NCI-H1436 treated with DMSO at 0.1 percent for 48 hours (cell line): ENCODE measurements at places on chromosomes 11 and 22.

GRCh38 chr22:41178425-41178975 lies 26.6 kb upstream of the L3MBTL2 start:
- no peak for DNase-seq

GRCh38 chr11:14971865-14972580 lies at the start of gene CALCA:
Gene CALCA (minus strand): TSS chr11:14972351. CDS start chr11:14971192, 1,159 bp downstream.
- no peak for DNase-seq

DNA sequence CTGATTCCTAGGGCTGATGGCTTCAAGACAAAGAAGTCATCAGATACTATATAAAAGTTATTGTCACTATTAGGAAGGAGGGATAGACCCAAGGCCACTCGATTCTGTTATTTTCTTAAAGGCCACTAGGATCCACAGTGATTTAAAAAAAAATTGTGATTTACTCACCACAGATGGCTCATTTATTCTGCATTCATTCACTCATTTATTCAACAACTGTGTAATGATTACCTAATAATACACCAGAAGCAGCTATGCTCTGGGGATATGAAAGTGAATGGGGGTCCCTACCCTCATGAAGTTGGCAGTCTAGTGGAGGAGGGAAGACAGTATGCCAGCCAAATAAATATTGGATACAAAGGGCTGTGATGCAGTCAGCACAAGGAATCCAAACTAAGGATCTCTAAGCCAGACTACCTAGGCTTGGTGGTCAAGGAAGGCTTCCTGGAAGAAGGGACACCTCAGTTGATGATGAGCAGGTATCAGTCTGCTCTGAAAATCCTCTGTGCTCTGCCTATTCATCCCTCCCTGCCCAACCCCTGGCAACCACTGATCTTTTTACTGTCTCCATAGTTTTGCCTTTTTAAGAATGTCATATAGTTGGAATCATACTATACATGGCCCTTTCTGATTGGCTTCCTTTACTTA lies 110.5 kb downstream of the NAT10 start:
- DNase-seq: no peak

GRCh38 chr22:26891429-26891828 lies 234.0 kb downstream of the MIAT start:
- no peak for DNase-seq

DNA sequence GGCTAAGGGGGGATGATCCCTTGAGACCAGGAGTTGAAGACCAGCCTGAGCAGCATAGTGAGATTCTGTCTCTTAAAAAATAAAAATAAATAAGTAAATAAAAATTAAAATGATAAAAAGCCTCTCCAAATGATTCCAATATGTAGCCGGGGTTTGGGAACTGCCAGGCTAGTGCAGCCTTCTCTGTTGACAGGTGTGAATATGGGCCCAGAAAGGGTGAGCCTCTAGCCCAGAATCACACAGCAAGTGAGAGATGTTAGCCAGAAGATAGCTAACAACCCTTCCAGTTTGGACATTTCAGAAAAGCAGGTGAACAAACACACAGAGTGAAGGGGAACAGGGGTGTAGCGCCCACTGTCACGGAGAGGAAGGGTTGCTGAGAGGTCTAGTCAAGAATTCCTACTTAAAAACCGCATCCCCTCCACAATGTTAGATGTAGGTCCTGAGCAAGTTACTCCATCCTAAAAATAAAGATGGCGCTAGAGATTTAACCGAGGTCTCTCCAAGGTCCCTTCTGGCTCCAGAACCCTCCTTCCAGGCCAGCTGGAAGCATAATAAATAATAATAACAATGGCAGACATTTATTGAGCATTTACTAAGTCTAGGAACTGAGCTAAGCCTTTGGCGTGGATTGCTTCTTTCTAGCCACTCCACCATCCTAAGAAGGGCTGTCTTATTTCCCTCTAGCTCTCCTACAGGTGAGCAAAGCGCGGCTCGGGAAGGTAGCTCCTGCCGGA lies 51.6 kb downstream of the CYTH4 start:
- DNase-seq: no peak

DNA sequence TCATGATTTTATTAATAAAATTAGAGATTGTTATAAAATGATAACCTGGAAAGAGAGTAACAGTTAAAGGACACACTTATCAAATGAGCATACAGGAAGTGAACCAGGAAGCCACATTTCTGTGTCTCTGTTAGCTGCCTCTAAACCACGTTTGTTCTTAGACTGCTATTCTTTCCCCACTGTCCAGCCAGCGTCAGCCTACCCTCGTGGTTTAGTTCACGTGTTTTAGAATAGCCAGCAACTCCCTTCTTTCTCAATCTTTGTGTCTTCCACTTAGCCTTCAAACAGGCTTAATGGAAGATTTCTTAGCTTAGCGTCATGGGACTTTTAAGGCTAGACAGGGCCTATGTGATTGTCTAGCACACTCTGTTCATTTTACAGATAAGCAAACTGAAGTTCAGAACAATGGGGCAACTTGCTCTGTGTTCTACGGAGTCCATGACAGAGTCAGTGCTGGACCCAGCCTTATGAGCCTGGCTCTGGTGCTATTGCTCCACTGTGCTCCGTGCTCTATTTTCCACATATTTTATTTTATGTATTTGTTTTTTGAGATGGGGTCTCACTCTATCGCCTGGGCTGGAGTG lies 27.2 kb downstream of the GRAMD1B start:
- no peak for DNase-seq

GRCh38 chr22:27686534-27686933 lies 115.0 kb downstream of the MN1 start:
- no peak for DNase-seq

DNA sequence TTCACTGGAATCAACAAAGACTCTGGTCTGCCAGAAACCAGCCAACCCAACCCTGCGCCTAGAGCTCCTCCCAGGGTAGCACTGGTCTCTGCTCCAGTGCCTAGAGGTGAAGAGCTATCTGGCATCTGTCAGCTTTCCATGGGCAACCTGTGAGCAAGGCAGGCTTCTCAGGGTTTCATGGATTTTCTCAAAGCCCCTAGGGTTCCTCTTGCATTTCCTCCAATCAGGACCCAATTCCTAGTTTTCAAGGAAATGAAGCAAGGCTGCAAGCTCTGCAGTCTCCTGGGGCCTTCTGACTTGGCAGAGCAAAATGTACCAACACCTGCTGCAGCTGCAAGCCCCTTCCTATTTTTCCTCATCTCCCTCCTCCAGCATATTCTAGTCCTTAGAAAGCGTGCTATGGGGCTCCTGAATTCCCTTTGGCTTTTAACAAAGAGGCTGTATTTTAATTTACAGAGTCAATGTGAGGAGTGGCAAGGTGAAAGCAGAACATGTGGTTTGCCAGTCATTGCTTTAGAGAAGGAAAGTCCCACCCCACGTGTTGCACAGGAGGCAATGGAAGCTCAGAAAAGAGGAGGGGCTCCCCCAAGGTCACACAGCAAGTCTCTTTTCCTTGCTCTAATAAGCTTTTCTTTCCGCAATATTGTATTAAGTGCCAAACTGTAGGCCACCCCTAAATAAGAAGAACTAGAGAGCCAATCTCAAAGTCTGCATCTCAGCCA lies 33.0 kb upstream of the RIC3 start:
- DNase-seq: no peak

- DNase-seq: no peak
Measured at GRCh38 chr22:45886540-45886939, 90.4 kb downstream of the WNT7B start.

DNA sequence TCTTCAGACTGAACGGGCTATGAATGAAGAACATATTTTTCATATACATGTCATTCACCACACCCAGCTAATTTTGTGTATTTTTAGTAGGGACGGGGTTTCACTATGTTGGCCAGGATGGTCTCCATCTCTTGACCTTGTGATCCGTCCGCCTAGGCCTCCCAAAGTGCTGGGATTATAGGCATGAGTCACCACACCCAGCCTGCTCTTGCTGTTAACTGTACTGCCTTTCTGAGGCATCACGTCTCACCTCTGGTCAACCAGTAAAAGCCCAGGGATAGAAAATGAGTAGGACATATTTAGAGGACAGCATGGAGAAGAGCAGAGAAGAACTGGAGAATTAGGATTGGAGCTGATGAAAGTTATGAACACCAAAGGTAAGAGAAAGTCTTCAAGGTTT lies 55.6 kb downstream of the APOL3 start:
- DNase-seq: no peak

DNA sequence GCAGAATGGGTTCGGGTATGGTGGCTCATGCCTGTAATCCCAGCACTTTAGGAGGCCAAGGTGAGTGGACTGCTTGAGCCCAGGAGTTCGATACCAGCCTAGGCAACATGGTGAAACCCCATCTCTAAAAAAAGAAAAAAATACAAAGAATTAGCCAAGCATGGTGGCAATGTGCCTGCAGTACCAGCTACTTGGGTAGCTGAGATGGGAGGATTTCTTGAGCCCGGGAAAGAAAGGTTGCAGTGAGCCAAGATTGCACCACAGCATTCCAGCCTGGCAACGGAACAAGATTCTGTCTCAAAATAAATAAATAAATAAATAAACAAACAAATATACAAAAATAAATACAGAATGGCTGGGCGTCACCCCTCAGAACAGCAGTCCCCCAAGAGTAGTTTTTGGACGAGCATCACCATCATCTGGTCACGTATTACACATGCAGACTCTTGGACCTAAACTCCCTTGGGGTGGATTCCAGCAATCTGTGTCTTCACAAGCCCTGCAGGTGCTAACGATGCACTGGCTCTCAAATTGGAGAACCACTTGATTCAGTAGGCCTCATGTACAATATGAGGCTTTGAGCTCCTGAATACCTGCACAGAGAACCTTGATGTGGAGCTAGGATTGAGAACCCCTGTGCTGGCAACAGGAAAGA lies 33.5 kb downstream of the CLMP start:
- no peak for DNase-seq

- DNase-seq: no peak
Measured at GRCh38 chr22:46758867-46759290, 3.6 kb upstream of the TBC1D22A start.

DNA sequence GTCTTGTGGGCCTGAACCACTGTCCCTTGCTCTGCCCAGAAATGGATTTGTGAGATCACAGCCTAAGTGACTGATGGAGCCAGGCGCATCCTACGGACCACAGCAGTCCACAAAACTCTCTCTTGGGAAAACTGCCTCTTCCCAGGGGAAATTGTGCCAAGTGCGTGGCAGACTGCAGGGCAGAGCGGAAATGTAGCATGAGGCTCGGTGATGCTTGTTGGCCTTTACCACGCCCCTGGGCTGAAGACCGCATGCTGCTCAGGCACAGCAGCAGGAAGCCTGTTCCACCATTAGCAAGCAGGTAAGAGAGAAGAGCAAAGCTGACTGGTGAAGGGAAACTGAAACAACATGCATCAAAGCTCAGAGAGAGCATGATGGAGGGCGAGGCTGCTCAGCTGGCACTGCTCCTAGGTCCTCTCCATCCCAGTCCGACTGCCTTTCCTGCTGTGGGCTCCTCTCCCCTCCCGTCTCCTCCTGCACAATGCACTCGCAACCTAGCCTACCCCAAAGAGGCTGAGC lies 26.5 kb upstream of the SCARF2 start:
- no peak for DNase-seq

DNA sequence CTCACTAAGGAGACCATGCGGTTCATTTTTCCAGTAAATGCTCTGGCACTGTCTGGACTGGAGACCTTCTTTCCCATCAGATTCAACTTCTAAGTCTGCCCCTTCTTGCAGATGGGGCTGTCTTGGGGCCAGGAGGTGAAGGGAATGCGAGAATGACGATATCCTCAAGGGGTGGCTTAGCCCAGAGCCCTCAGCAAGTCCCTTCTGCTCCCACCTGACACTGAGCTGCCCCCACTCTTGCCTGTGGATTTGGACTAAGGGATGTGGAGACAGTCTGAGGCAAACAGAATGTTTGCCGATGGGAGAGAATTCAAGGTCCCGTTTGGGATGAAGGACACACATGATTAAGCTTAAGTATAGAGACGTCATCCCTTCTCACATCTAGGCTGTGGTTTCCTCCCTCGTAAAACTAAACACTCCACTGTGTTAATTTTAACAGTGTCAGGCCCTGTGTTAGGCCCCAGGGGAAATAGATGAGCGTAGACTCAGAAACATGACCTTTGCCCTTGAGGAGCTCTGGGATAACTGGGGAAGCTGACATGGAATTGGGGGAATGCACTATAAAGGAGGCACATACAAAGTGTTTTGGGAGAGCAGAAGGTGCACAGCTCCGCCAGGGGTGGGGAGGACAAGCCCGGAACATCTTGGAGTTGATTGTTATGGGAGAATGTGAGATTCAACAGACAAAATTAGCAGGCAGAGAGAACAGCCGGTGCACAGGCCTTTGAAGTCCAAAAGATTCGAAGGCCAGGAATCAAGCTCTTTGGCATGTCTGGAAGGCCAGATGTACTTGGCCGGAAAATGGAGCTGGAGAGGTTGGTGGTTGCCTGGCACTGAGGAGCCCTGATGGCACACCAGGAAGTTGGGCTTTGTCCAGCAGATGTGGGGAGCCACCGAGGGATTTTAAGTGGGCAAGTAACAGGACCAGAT lies 71.6 kb downstream of the ST3GAL4 start:
- no peak for DNase-seq

- no peak for DNase-seq
Measured at GRCh38 chr11:65719871-65720210, 757 bp downstream of the RNASEH2C start.

GRCh38 chr11:115652094-115652493 lies 147.9 kb upstream of the CADM1 start:
- no peak for DNase-seq

DNA sequence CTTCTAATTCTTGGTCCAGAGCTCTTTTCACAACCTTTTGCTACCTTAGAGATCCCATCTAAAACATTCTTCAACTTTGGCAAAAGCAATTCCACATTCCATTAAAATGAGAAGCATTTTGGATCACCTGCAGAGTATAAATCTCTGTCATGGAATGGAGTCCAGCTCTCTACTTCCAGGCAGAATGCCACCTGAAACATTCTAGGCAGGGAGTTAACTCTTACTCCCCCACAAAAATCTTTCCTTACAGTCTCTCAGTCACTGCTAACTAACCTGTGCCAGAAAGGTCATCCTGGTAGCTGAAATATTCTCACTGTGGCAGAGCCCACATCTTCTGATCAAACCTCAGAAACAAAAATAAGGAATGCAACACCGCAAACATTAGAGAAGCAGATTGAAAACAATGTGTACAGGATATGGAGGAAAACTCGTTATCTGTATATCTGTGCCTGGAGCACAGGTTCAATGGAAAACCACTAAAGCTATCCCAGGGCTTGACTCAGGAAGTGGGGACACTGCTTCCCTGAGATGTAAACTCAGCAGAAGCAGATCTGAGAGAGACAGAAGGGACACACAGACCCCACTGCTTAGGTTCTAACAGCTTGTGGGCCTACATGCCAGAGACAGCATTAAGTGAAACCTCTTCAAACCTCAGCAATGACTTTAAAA lies 78.9 kb downstream of the KCNC1 start:
- no peak for DNase-seq
